ENCODE measurements at places on chromosomes 7 and 10. TPM values are rescaled to one million over a fixed set of nuclear protein-coding genes. Genes with fewer than 3 reads are reported as not detected.

GRCh38 chr10:46077141-46077554 is 31.1 kb upstream of the MSMB start:
- DNase-seq = no peak

GRCh38 chr7:45890902-45891461 is 2.7 kb downstream of the IGFBP1 start:
- peak; percentile 43 for DNase-seq

- DNase-seq = no peak
These were observed 2.3 kb downstream of the MINPP1 start for GRCh38 chr10:87506956-87507355.

GRCh38 chr10:120478386-120478785 is 21.4 kb downstream of the PLPP4 start:
- peak; percentile 34 for DNase-seq

GRCh38 chr10:88793712-88794299 is 8.7 kb upstream of the LIPM start:
- no peak for DNase-seq

- no peak for DNase-seq
These were observed 245.5 kb downstream of the SKAP2 start for GRCh38 chr7:26618898-26619297.

DNA sequence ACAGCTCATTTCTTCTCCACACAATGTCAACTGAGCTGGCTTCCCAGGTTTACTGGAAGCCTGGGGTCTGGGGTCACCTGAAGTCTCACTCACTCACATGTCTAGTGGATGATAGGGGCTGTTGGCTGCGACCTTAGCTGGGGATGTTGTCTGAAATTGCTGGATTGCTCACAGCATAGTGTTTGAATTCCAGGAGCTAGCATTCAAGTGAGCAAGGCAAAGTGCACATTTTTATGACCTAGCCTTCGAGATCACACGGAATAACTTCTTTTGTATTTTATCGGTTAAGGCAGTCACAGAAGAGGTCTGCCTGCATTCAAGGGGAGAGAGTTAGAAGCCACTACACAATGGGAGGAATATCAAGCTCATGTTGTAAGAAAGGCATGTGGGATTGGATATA is 3.6 kb downstream of the TEX47 start:
- DNase-seq = no peak

- no peak for DNase-seq
These were observed 384.1 kb downstream of the NXPH1 start for GRCh38 chr7:8817448-8818036.

DNA sequence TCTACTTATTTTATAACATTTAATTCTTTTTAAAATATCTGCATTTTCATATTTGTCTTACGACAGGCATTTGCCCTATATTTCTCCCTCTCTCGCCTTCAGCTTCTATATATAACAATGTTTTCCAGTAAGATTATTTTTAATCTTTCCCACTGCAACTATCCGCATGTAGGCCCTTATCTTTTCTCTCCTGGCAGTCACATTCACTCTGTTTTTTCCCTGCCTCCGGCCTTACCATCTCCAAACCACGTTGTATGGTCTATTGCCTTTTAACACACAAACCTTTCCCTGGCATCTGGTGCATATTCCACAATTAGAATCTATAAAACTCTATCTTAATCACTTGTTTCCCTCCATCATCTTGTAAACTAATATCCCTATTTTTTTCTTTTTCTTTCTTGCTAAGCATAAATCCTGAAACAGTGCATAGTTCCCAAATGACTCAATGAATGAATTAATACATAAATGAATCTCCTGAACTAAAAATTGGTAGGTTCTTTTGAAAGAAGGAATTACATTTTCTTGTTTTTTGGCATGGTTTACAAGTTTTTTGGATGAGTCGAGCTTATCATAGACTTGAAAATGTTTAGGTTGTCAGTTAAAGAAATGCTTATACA is 173.2 kb downstream of the SEMA3A start:
- DNase-seq = no peak

- no peak for DNase-seq
These were observed 15.2 kb downstream of the PDZD8 start for GRCh38 chr10:117360016-117360415.

- DNase-seq = no peak
These were observed 274.7 kb upstream of the MTPN start for GRCh38 chr7:136251826-136252225.

GRCh38 chr7:147885869-147886268 is 704.7 kb upstream of the C7orf33 start:
- DNase-seq = no peak

DNA sequence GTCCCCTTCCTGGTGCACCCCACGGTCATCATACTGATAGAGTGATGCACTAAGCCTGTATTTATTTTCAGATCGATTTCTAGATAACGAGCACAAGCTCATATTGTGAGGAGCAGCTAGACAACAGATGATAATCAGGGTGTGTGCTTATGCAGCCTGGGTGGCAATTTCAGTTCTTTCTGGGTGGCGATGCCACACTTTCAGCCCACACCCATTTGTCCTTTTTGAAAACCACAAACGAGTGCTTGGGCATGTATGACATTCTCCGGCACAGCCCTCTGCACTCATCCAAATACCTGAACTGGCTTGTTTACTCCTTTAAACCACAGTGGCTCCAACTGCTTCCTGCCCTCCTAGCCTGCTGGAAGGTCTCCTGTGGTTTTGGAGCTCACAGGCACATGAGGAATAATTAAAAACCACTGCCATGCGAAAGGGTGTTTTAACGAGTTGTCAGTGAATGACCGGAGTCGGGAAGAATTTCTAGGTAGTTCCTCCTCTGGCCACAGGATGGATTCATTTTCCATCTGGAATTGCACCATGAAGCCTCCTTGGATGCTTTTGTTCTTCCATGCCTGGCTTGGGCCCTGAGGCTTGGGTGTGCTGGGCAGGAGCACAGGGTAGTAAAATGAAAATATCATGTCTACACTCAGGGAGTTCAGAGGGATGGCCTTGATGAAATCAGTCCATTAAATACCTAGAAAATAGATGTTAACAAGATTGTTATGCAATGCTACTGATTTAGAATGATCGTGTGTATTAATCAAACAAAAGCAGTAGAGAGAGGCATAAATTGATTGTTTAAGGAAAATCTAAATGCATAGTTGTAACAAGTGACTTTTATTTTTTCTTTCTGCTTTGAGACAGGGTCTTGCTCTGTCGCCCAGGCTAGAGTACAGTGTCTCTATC is 52.4 kb upstream of the ITGB1 start:
- peak; percentile 97 for DNase-seq

DNA sequence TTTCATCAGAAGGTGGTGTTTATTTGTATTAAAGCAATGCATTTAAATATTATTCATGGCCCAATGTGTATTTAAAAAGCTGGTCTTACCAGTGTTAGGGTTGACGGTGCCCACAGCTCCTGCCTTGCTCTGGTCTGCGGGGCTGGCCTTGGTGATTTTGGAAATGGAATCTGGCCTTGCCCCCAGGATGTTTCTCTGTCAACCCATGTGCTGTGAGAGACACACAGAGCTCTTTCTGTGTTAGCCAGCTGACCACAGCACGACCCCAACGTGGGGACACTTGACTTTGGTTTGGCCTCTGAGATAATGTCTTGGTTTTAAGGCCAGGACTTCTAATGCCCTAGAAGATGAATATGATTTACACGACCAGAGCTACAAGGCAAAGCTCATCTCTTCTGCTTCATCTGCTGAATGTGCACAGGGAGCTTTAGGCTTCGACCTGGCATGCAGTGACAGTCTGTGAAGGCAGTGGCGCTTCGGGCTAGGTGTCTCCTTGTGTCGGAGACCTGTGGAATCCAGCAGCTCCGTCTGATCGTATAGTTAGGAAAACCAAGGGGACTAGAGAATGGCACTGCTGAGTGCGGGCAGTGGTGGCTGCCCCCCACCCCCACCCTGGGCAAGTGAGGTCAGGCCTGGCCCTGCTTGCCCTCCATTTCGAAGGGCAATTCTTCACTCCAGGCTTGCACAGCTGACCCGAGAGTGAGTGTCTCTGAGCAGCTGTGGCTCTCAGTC is 246.1 kb downstream of the EBF3 start:
- DNase-seq = no peak

DNA sequence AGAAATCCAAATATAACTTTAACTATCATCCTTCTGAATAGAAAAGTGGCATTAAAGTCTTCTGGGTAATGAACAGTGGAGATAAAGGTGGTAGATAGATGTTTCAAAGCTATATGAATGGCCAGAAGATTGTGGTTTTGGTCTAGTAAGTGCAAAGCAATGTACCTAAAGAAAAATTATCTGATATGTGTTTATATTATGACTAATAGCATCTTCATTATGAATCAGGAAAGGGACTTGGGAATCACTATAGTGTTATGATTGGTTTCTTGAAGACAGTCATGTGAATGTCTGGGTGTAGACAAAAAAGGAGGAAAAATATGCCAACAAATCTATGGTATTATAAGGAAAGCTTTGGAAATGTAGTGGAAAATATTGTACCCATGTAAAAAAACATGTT is 3.0 kb downstream of the ZNF518A start:
- no peak for DNase-seq

GRCh38 chr10:74332398-74332797 is 181.4 kb downstream of the ADK start:
- DNase-seq = no peak

DNA sequence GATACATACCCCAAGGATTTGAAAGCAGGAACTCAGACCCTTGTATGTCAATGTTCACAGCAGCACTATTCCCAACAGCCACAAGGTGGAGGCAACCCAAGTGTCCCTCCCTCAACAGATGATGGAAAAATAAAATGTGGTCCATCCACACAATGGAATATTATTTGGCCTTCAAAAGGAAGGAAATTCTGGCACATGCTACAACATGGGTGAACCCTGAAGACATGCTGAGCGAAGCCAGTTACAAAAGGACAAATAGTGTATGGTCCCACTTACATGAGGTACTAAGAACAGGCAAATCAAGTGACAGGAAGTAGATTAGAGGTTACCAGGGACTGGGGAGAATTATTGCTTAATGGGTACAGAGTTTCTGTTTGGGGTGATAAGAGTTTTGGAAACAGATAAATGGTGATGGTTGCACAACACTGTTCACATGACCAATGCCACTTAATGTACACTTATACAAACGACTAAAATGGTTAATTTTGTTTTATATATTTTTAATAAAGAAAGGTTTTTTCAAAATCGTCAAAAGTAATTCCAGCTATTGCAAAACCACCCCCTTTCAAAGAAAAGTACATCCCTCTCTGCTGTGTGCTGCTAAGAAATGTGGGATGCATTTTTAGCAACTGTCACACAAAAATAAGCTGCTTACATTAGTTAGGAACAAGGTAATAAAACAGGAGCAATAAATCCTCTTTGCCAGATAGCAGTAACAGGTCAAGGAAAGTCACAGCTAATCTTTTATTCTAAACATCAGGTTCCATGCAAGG is 85.7 kb downstream of the GRB10 start:
- DNase-seq = no peak

DNA sequence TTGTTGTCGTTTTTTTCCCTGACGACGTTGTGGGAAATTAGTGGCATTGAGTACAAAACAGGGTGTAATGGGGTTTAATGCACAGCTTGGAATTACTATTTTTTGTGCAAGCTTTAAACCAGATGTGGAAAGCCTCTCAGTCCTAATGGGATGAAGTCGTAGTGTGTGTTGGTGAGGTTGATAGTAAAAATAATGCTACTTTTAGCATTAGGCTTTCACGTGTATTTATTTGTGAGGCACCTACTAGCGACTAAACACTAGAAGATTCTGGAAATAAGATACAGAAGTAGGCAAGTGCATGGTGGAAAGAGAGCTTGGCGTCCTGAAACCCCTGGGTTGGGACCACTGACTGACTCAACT is 588 bp upstream of the ORC5 start:
- DNase-seq = no peak

- no peak for DNase-seq
These were observed 35.8 kb downstream of the SLC26A4 start for GRCh38 chr7:107696330-107696946.

GRCh38 chr7:455110-455928 is 64.3 kb downstream of the PDGFA start:
- DNase-seq = peak; percentile 57

DNA sequence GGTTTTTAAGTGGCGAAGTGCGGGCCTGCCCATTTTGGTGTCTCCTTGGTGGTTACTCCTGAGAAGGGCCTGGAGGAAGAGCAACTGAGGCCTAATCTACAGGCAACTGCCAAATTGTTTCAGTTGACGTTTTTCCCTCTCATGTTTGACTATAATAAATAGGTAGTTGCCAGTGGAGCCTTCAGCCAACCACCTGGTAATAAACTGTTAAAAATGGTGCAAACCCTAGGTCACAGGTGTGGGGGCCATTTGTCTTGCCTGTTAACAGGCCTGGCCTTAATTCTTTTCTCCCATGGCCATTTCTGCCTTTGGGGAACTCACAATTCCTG is 3.7 kb downstream of the IKZF1 start:
- DNase-seq = no peak

DNA sequence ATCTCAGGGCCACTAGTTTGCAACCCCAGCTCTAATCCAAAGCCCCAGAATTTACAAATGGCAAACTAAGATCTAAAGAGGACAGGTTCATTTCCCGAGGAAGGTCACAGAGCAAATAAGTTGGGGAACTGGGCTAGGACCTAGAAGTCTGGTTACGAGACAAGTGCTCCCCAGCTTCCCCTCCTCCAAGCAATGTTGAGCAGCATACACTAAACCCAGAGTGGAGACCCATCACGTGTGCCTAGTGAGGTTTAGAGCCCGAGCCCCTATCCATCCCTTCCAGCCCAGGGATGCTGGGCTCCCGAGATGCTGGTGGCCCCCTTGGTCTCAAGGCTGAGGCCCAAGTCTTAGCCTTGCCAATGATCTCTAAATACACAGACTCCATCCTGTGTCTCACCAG is 209.5 kb upstream of the ZMIZ1 start:
- DNase-seq = no peak

- no peak for DNase-seq
These were observed 132.8 kb downstream of the GLI3 start for GRCh38 chr7:42104231-42104630.

GRCh38 chr7:72438491-72438890 is 26.4 kb upstream of the CALN1 start:
- DNase-seq = no peak

GRCh38 chr10:110825508-110825907 is 46.2 kb upstream of the PDCD4 start:
- no peak for DNase-seq

Gene INMT
- 0.08 TPM for total RNA-seq

Gene C10orf90
- not detected for total RNA-seq

Gene EN2
- not detected for total RNA-seq

Gene PDK4
- not detected for total RNA-seq

Gene IRF5
- total RNA-seq = not detected

Gene GALNT17
- not detected for total RNA-seq

Gene CC2D2B
- total RNA-seq = not detected

Gene MSMB
- total RNA-seq = not detected

Gene HECTD2
- total RNA-seq = 19.7 TPM

Gene PGAM2
- total RNA-seq = 0.13 TPM

Gene CDNF
- total RNA-seq = 0.29 TPM

Gene CALML5
- total RNA-seq = not detected

Gene VKORC1L1
- 11.0 TPM for total RNA-seq

Gene ANK3
- total RNA-seq = not detected

Gene PIP
- total RNA-seq = not detected

Gene FBXL13
- total RNA-seq = 0.18 TPM
